SIG-M5 (cell line): ENCODE measurements at places on chromosomes 16 and 17.

DNA sequence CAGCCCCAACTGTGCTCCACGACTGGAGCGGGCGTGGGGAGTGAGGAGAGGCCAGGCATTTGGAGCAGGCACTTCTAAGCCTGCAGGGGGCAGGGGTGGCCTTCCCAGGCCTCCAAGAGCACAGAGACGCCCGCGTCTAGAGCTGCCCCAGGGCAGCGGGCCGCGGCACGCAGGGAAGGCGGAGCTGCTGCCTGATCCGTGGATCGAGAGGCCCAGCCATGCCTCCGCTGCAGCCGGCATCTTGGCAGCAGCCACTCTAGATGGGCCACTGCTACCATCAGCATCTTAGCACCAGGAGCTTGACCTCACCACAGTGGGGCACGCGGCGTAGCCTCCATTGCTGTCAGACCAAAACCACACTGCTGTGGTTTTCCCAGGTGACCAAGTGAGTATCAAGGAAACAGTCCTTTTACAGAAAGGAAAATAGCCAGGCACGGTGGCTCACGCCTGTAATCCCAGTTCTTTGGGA is 20.4 kb upstream of the WDR45B start:
- DNase-seq = no peak

DNA sequence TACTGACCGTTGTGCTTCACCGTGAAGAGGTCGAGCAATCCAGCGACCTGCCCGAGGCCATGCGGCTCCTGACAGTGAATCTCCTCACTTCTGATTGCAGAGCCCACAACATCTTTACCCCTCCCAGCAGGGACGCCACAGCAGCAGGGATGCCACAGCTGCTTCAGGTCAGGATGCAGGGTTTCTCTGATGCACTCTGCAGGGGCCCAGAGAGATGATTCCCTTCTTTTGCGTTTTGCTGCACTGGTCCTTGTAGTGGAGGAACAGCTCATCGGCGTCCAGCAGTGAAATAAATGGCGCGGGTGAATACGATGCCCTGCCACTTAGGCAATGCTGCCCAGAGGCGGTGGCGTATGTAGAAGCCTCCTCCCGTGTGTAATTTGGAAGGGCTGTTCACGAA is 5.6 kb downstream of the KIAA0513 start:
- no peak for DNase-seq

DNA sequence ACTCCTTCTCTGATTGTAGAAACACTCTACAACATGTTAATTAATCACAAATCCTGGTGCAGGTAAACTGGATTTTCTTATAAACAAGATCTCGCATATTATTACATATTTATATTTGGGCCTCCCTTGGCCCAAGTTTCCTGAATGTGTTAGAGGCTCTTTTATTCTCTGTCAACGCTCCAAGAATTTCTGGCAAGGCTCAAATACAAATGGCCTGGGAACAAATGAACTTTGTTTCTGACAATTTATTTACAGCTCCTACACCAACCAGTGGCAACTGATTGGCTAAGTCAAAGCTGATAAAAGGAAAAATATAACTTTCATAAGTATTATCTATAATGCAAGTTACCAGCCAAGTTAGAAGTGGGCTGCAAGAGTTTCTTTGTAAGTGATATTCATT is 64.9 kb upstream of the CORO6 start:
- DNase-seq = no peak

- no peak for DNase-seq
Measured at GRCh38 chr17:76458580-76459490, 5.9 kb upstream of the UBE2O start.

DNA sequence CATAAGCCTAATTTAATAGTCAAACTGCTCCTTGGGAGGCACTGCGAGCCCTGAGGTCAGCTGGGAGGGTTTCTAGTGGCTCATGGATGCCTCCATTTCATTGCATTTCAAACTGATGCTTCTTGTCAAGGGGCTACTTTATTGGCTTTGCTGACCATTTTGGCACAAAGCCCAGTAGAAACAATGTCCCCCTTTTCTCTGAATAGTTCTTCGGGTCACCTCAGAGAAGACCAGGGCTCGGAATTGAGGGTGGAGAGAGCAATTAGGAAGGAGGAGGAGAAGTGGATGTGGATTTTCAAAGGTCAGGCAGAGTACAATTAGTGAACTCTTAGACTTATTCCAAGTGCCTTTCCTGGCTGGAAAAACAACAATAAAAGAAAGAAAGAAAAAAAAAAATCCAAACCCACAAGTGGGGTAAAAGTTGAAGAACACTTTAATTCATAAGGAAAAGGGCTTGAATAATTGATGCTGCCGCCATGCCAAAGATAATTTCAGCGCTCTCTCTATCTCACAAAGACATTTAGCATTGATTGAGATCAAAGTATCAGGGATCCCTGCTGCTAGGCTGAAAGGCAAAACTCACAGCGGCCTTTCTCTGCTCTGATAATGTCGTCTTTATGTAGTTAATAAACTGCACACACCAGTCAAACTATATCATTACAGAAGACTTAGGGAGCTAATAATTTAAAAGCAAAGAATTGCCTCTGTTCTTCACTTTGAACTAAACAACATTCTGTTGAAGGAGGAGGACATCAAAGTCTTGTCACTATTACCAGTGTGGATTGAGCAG is 122.7 kb downstream of the RGS9 start:
- DNase-seq = no peak

GRCh38 chr16:16168431-16168830 is 54.9 kb downstream of the ABCC6 start:
- no peak for DNase-seq

- DNase-seq = no peak
Measured at GRCh38 chr16:10171221-10171620, 11.0 kb downstream of the GRIN2A start.

DNA sequence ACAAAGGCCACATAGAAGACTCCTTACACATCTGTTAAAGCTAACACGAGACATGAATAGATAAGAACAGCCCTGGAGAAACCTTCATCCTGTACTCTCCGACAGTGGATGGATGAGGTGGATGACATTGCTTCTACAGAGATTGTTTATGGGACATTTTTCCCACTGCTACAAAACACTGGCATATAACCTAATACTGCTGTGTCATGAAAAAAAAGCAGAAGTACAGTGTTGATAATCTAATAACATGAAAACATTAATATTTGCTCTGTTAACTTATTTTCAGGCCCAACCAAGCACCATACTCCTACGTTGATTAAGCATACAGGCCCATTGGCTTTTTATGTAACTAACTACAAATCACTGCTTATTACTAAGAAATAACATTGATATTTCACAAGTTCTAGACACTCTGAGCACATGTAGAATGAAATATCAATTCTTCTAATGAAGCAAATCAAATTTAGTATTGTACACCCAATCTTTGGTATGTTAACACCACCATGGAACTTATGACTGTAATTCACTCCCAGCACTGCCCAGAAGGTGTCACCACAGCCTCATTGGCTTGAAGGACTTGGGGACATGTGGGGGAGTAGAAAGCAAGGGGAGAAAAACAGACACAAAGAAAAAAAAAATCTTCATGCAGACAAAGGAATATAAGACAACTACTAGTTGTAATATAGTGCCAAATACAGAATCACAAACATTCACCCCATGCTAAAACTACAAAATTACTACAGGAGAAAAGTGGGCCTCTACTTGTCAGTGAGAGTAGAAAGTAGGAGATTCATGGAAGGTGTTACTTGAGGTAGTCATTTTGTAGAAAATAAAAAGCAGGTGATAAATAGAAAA is 330.0 kb upstream of the PMFBP1 start:
- no peak for DNase-seq
